ENCODE measurements at places on chromosomes 1 and 21. TPM values are rescaled to one million over a fixed set of nuclear protein-coding genes. Genes with fewer than 3 reads are reported as not detected.

Gene DENND1B
- 13.3 TPM for total RNA-seq

Gene KRTAP13-2
- total RNA-seq = 2.9 TPM

Gene TTC22
- 3.6 TPM for total RNA-seq

Gene LRRC3
- total RNA-seq = 1.7 TPM

Gene MAGI3
- 14.4 TPM for total RNA-seq

Gene FAM167B
- 1.3 TPM for total RNA-seq

Gene GPR52
- 3.6 TPM for total RNA-seq

Gene LRRC8C
- total RNA-seq = 9.7 TPM

Gene WDR64
- not detected for total RNA-seq

Gene UBE2Q1
- total RNA-seq = 17.8 TPM

GRCh38 chr1:201656311-201657032, 117.5 kb downstream of the NAV1 start:
- peak; percentile 71 for DNase-seq

DNA sequence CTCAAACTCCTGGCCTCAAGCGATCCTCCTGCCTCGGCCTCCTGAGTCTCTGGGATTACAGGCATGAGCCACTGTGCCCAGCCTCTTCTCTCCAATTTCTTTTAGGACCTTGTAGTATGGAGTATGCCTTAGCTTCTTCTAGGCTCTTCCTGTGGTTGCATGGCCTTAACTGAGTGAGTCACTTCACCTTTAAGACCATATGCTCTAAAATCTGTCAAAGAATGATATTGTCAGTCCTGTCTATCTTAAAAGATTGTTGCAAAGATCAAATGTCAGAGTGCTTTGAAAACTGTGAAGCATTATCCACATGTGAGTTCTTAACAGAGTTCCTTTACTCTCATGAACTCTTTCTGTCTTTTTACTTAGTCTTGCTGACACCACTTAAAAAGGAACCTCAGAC, 37.2 kb downstream of the ATP2B4 start:
- no peak for DNase-seq

GRCh38 chr1:71292203-71292602, 211.4 kb upstream of the ZRANB2 start:
- no peak for DNase-seq

DNA sequence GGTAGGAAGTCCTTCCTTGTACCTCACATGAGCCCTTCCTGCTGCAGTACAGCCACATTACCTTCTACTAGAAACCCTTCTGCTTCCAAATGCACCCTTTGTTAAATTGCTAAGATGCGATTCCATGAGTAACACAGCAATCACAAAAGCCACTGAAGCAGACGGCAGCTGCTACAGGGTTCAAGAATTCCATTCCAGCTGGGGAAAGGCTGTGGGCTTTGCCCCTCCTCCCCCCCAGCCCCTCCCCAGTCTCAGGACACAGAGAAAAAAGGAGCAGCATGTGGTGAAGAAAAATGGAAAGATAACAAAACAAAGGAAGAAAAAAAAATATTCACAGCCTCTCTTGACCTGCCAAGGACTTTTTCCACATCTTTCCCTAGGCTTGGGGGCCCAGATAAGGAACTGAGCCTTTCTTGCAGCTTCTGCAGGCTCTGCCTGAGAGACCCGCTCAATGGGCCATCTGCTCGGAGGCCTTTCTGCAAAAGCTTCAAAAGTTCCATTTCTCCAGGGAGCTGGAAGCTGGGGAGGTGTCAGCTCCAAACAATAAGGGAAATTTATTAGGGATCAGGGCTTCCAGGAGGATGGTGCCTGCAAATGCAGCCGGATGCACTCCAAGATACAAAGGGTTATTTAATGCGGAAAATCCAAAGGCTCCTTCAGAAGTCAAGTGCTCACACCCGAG, 72.1 kb downstream of the SYT2 start:
- no peak for DNase-seq

DNA sequence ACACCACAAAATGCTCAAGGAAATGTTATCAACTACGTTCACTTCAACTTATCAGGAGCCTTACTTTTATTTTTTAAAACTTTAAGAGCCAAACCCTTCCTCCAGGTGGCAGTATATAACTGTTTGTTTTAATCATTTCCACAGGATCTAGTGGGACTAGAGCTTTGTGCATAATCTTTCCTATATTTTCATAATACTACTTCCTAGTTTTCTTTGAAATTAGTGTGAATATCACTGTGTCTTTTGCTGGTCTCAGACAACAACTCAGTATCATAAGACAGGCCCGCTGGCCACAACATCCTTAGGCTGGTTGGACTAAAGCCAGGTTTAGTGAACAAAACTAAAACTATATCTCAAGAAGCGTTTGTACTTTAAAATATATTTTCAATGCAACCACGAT, 145.5 kb downstream of the TIAM1 start:
- peak; percentile 35 for DNase-seq

DNA sequence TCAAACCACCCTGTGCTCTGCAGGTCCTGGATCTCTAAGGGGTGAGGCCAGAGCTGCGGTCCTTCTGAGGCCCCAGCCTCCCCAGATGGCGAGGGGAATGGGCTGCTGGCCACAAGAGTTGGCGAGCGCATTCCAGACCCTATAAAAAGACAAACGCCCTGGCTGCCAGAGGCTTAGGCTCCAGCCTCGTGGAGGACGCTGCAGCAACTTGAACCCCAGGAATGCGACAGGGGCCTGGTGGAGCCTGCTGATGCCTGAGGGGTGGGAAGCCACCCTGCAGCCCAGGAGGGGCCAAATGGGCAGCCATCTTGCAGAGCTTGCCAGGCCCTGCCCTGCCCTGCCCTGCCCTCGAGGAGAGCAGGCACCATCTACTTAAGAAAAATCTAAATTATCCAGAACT, 8.6 kb downstream of the CACNA1S start:
- no peak for DNase-seq

DNA sequence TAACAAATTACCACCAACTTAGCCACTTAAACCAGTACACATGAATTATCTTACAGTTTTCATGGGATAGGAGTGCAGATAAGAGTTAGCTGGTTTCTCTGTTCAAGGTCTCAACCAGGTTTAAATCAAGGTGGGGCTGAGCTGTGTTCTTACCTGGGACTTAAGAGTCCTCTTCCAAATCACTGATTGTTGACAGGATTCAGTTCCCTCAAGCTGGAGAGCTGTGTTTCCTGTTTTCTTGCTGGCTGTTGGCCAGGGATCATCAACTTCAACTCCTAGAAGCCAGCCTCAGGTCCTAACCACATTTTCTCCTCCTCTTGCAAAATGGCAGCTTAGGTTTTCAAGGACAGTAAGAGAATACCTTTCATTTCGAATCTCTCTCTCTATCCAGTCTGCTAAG, 123.8 kb upstream of the CHRM3 start:
- DNase-seq = no peak

GRCh38 chr1:200916152-200916551, 21.5 kb downstream of the INAVA start:
- DNase-seq = no peak

- no peak for DNase-seq
These were observed 90.6 kb upstream of the SIM2 start for GRCh38 chr21:36608041-36608896.

DNA sequence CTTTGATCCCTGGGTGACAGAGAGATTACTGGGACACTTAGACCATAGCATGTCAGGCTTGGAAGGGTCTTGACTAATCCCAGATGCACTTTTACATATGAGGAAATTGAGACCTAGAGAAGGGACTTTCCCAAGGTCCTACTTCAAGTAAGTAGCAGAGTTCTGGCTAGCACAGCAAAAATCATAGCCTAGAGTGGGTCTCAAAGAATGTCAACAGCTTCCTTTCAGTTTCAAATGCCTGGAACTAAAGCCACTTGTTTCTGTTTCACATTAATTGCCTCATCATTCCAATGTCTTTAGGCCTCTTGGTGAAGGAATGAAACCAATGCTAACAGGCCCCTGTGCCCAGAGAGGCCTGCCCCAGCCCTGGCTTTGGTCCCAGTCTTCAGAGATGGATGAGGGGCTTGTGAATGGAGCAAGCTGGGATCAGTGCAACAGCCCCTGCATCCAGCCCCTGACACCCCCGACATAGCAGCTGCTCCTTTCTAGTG, 26.6 kb downstream of the ATF3 start:
- DNase-seq = peak; percentile 78

GRCh38 chr1:221573756-221574155, 168.1 kb downstream of the DUSP10 start:
- DNase-seq = no peak

- no peak for DNase-seq
These were observed 1.1 kb downstream of the CACNA1S start for GRCh38 chr1:201111156-201111555.

GRCh38 chr1:55828044-55828443, 612.9 kb upstream of the USP24 start:
- no peak for DNase-seq

DNA sequence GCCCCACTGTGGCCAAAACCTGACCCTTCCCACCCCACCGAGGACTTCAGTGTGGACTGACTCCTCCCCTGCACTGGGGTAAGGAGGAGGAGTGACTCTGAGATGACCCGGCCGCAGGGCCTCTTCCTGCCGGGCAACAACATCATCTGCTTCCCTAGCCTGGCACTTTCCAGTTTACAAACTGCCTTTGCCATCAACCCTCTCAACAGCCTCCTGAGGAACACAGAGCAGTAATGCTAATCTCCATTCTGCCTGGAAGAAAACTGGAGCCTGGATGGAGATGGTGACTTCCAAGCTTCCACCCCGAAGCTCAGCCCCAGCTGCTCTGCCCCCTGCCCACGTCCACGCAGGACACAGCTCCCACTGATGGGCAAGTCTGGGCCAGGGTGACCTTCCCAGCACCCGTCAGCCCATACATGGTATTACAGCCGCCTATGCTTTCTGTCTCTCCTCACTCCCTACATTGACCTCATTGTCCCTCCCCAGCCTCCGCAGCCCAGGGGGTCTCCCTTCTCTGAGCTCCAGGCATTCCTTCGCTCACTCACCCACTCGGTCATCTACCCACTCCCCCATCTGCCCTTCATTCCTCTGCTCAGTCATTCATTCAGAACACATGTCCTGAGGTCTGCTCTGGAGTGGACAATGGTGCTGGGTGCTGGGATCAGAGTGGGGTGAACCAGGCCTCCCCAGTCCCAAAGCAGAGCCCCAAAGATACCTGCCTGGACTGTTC, 34.2 kb downstream of the RAP1GAP start:
- no peak for DNase-seq

DNA sequence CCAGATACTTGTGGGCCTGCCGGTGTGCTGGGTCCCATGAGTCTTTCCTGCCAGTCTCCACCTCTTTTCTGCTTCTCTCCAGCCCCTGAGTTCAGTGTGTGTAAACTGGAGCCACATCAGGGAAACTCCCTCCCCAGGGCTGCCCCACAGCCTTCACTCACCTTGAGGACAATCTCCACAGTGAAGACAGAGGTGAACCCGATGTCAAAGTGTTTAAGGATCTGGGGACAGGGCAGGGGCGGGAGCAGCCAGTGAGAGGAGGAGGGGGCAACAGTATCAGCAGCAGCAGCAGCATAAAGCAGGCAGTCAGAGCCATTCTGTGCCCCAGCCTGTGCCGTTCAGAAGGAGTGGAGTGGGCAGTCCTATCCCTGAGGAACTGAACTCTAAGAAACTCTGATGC, 43.2 kb downstream of the CACNA1S start:
- no peak for DNase-seq

DNA sequence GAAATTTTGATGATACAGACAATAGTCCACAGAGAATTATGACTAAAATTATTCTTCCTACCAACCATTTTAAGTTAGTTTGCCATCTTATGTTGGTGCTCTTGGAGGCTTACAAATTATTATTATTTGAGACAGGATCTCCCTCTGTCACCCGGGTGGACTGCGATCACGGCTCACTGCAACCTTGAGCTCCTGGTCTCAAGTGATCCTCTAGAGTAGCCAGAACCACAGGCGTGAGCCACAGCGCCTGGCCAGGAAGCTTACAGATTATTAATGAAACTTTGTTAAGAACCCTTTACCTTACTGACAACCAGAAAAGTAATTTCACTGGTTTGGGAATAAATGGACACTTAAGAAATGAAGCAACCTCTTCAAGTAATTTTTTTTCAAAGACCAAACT, 8.0 kb upstream of the DNAJB4 start:
- DNase-seq = no peak

GRCh38 chr21:46661211-46661625, 25.7 kb downstream of the PRMT2 start:
- DNase-seq = peak; percentile 69

- DNase-seq = peak; percentile 98
These were observed at the start of gene MRPS14 for GRCh38 chr1:175023043-175023921. Gene MRPS14, minus strand, starts transcription at chr1:175023425. Its CDS starts 17 bp downstream, at chr1:175023408.

- DNase-seq = no peak
These were observed 53.3 kb downstream of the TEX35 start for GRCh38 chr1:178566187-178566586.

GRCh38 chr1:22680726-22681125, 27.7 kb downstream of the C1QB start:
- no peak for DNase-seq

DNA sequence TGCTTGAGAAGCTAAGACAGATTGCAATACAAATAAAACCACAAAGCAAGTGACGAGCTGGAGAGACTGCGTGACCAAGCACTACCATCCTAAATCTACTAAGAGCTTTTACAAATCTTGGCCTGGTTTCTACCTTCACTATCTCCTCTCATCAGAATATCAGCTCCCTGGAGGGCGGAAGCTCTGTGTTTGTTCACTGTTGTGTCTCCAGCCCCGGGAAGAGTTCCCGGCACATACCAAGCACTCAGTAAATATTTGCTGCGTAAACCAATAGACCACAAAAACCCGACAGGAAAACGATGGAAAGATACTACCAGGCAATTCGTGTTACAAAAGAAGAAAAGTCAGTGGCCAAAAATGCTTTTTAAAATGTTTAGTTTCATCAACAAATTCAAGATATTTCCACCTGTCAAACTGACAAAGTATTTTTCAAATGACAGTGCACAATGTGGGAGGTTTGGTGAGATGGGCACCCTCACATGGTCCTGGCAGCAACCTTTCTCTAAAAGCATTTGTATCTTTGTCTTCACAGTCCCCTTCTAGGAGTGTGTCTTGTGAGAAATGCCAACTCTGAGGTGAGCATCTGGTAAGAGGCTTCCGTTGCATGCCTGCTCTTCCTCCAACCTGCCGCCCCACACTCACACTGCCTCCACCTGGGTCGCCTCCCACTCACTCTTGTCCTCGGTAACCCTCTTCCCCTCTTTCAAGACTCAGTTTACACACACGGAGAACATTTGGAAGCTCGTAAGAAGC, 34.7 kb downstream of the SLC1A7 start:
- no peak for DNase-seq

GRCh38 chr1:43432907-43433306, 20.8 kb downstream of the HYI start:
- no peak for DNase-seq

GRCh38 chr1:234715252-234716014, 105.5 kb upstream of the IRF2BP2 start:
- peak; percentile 38 for DNase-seq

GRCh38 chr1:36269408-36269838, 36.7 kb upstream of the SH3D21 start:
- no peak for DNase-seq

DNA sequence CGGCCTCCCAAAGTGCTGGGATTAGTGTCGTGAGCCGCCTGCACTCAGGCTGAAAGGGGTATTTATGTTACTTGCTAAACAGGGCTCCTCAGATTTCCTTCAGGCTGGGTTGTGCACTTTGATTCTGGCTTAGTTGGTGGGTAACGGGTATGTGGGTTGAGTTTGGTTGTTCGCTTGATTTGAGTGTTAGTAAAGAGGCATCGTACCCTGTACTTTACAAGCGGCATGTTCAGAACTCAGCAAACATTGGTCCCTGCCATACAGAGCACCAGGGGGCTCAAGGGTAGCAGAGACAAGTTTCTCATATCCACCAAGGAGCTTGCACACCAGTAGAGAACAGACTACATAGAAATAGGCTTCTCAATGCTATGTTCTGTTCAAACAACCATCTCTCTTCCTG, 147.8 kb downstream of the PGBD5 start:
- no peak for DNase-seq

All from skin of body (tissue), 3 donors.